ENCODE measurements at places on chromosomes 5 and 9. TPM values are rescaled to one million over a fixed set of nuclear protein-coding genes. Genes with fewer than 3 reads are reported as not detected.

- H3K27me3 ChIP-seq = no peaks in the 10 kb centered on the region
- no peaks in the 10 kb centered on the region for H3K4me1 ChIP-seq
- no peaks in the 10 kb centered on the region for H3K36me3 ChIP-seq
- no peak overlapping the region for H3K4me3 ChIP-seq
- DNase-seq = no peak
Observed at GRCh38 chr5:2256691-2257280, 374.1 kb upstream of the IRX4 start.

GRCh38 chr9:85941966-85942912, 1.3 kb downstream of the NAA35 start:
- peaks cover 40% of the 10 kb centered on the region for H3K36me3 ChIP-seq
- peaks cover 36% of the 10 kb centered on the region for H3K4me1 ChIP-seq
- peak overlapping the region; percentile 94 for H3K4me3 ChIP-seq
- no peaks in the 10 kb centered on the region for H3K27me3 ChIP-seq

DNA sequence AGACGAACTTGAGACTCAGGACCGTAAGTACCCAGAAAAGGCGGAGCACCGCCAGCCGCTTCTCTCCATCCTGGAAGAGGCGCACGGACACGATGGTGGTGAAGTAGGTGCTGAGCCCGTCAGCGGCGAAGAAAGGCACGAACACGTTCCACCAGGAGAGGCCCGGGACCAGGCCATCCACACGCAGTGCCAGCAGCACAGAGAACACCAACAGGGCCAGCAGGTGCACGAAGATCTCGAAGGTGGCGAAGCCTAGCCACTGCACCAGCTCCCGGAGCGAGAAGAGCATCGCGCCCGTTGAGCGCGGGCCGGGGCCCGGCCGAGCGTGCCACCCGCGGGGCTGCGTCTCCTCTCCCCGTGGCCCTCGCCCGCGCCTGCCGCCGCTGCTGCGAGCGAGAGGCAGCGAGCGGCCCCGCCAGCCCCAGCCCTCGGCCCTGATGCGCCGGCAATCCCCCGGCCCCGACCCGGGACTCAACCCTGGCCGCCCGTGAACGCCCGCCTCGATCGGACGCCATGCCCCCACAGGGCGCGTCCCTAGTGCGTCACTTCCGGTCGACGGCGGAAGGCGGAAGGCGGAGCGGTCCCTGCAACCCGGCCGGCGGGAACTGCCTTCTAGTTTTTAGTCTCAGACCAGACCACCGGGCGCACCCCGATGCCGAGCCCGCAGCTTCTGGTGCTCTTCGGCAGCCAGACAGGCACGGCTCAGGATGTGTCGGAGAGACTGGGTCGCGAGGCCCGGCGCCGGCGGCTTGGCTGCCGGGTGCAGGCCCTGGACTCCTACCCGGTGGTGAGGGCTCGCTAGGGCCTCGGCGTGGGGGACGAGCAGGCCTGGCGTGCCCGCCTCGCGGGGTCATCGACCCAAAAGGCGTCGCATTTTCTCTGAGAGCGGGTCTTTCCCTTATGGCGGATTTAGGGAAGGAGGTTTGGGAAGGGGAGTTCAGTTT, at the start of the genes NDOR1 and TMEM203:
NDOR1 (plus strand) TSS at position 575 of the 944 bp plus-strand sequence; CDS start at position 653, 78 bp downstream.
TMEM203 (minus strand) TSS at position 523 of the 944 bp plus-strand sequence; CDS start at position 289, 234 bp downstream.
- H3K27me3 ChIP-seq = no peaks in the 10 kb centered on the region
- peak; percentile 97 for DNase-seq
- H3K36me3 ChIP-seq = peaks cover 6% of the 10 kb centered on the region

DNA sequence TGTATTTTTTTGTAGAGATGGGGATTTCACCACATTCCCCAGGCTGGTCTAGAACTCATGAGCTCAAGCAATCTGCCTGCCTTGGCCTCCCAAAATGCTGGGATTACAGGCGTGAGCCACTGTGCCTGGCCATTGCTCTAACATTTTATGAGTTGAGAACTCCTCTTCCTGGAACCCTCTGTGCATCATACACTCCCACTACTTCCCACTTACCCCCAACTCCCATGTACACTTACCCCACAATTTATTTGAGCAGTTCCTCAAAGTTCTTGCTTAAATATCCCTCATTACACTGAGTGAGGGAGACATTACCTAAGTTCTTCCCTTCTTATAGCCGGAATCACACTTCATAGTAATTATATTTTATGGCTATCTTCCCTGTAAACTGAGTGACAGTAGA, 42.9 kb upstream of the GALNT10 start:
- no peak overlapping the region for H3K27ac ChIP-seq
- H3K27me3 ChIP-seq = no peaks in the 10 kb centered on the region
- H3K36me3 ChIP-seq = no peaks in the 10 kb centered on the region
- no peak for DNase-seq
- H3K4me1 ChIP-seq = no peaks in the 10 kb centered on the region
- H3K4me3 ChIP-seq = no peak overlapping the region

- H3K27ac ChIP-seq = no peak overlapping the region
- H3K27me3 ChIP-seq = no peaks in the 10 kb centered on the region
- DNase-seq = no peak
- no peaks in the 10 kb centered on the region for H3K36me3 ChIP-seq
- H3K4me1 ChIP-seq = peaks cover 36% of the 10 kb centered on the region
Observed at GRCh38 chr5:42991404-42992087, 48.6 kb downstream of the ANXA2R start.

GRCh38 chr5:103918668-103919367, 356.2 kb upstream of the NUDT12 start:
- H3K4me3 ChIP-seq = no peak overlapping the region
- H3K4me1 ChIP-seq = no peaks in the 10 kb centered on the region
- DNase-seq = no peak
- H3K27ac ChIP-seq = no peak overlapping the region
- no peaks in the 10 kb centered on the region for H3K27me3 ChIP-seq

GRCh38 chr5:160348080-160348479, 22.3 kb downstream of the C1QTNF2 start:
- H3K36me3 ChIP-seq = no peaks in the 10 kb centered on the region
- H3K27me3 ChIP-seq = no peaks in the 10 kb centered on the region
- no peak for DNase-seq
- no peaks in the 10 kb centered on the region for H3K4me1 ChIP-seq
- no peak overlapping the region for H3K4me3 ChIP-seq

- peak overlapping the region; percentile 81 for H3K4me3 ChIP-seq
Observed at GRCh38 chr9:130040984-130041647, 1.9 kb downstream of the FNBP1 start.

DNA sequence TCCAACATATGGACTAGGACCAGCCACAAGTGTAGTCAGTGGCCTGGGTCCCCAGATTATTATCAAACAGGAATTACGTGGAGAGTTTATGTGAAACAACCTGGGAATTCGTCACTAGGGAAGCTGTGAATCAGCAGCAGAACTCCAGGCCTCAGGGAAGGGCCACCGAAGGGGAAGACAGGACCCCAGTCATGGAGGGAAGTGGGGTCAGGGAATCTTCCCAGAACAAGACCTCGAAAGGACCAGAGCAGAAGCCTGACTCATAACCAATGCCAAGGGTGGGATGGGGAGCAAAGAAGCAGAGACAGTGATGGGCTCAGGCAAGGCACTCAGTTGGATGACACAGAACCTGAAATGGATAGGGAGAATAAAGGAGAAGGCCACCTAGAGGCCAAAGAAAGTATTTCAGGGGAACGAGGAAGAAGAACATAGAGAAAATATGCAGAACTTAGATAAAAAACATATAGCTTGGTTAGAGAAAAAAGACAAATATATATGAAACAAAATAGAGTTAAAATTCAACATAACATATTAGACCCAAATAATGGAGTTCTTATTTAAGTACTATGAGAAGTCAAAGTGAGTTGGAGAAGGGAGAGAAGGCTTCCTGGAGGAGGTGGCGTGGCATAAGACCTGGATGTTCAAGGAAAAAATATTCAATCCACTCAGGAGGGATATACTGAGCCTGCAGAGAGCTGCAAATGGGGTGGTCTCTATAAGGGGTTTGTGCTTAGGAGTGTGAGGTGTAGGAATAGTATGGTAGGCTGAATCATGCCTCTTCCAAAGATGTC, 66.7 kb upstream of the CAST start:
- H3K36me3 ChIP-seq = no peaks in the 10 kb centered on the region
- no peak overlapping the region for H3K4me3 ChIP-seq
- no peaks in the 10 kb centered on the region for H3K4me1 ChIP-seq
- no peak overlapping the region for H3K27ac ChIP-seq
- no peaks in the 10 kb centered on the region for H3K27me3 ChIP-seq
- peak; percentile 75 for DNase-seq

- no peaks in the 10 kb centered on the region for H3K4me1 ChIP-seq
- H3K27me3 ChIP-seq = no peaks in the 10 kb centered on the region
- H3K4me3 ChIP-seq = no peak overlapping the region
- H3K36me3 ChIP-seq = no peaks in the 10 kb centered on the region
- no peak overlapping the region for H3K27ac ChIP-seq
Observed at GRCh38 chr5:54915466-54916027, 69.8 kb downstream of the ESM1 start.

DNA sequence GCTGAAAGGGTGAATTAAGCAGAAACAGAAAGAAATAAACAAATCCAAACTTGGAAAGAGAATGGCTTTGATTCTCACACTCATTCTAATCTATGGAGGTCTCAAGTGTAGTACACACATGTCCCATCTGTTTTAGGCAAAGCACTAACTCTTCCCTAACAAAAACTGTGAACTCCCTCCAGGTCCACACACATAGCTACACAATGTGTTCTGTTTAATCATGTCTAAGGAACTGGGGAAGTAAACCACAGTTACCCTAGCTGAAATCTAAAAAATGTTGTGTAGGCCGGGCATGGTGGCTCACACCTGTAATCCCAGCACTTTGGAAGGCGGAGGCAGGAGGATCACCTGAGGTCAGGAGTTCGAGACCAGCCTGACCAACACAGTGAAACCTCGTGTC, 118.7 kb upstream of the FST start:
- no peak overlapping the region for H3K27ac ChIP-seq
- no peaks in the 10 kb centered on the region for H3K4me1 ChIP-seq

DNA sequence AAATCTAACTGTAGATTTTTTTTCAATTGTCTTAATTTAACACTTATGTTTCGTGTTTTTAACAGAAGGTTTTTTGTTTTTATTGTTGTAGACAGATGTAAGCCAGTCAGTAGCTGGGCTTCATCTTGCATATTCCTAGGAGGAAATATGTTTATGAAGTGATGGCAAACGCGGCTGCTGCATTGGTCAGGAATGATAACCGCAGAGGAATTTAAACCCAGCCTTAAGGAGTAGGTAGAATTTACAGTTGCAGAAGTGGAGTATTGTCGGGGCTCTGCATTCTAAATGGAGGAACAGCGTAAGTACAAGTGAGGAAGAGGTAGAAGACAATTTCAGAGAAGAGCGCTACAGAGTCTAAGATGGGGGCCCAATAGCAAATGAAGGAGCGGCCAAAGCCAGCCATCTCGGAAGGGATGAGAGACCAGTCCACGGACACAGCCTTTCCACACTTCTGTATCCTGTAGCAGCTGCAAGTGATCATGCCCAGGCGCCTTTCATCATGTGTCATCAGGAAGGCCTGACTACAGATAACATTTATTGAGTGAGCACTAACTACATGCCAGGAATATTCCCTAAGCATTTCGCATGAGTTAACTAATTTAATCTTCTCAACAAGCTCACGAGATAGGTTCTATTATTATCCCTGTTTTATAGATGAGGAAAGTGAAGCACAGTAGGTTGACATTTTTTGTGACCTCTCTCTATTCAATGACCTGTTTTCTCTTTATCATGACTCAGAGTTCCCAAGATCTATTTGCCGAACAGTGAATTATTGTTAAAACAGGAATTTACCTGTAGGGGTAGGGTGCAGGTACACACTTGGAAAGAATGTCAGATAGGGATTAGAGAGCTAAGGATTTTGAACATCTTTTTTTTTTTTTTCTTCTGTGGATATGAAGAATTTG, 38.1 kb downstream of the CMYA5 start:
- DNase-seq = no peak
- H3K27me3 ChIP-seq = no peaks in the 10 kb centered on the region
- no peaks in the 10 kb centered on the region for H3K36me3 ChIP-seq

- peaks cover 74% of the 10 kb centered on the region for H3K36me3 ChIP-seq
- no peak overlapping the region for H3K4me3 ChIP-seq
- H3K27me3 ChIP-seq = no peaks in the 10 kb centered on the region
- DNase-seq = no peak
- no peak overlapping the region for H3K27ac ChIP-seq
- H3K4me1 ChIP-seq = peaks cover 29% of the 10 kb centered on the region
Observed at GRCh38 chr5:67179697-67180361, 16.8 kb downstream of the CD180 start.

- H3K27me3 ChIP-seq = no peaks in the 10 kb centered on the region
- no peak overlapping the region for H3K27ac ChIP-seq
- H3K36me3 ChIP-seq = no peaks in the 10 kb centered on the region
- no peak overlapping the region for H3K4me3 ChIP-seq
Observed at GRCh38 chr9:36690412-36691168, 117.9 kb downstream of the MELK start.

- no peaks in the 10 kb centered on the region for H3K4me1 ChIP-seq
- no peak overlapping the region for H3K4me3 ChIP-seq
- H3K27ac ChIP-seq = no peak overlapping the region
- no peak for DNase-seq
- H3K27me3 ChIP-seq = no peaks in the 10 kb centered on the region
- H3K36me3 ChIP-seq = no peaks in the 10 kb centered on the region
Observed at GRCh38 chr9:7523426-7524043, 276.0 kb downstream of the DMAC1 start.

DNA sequence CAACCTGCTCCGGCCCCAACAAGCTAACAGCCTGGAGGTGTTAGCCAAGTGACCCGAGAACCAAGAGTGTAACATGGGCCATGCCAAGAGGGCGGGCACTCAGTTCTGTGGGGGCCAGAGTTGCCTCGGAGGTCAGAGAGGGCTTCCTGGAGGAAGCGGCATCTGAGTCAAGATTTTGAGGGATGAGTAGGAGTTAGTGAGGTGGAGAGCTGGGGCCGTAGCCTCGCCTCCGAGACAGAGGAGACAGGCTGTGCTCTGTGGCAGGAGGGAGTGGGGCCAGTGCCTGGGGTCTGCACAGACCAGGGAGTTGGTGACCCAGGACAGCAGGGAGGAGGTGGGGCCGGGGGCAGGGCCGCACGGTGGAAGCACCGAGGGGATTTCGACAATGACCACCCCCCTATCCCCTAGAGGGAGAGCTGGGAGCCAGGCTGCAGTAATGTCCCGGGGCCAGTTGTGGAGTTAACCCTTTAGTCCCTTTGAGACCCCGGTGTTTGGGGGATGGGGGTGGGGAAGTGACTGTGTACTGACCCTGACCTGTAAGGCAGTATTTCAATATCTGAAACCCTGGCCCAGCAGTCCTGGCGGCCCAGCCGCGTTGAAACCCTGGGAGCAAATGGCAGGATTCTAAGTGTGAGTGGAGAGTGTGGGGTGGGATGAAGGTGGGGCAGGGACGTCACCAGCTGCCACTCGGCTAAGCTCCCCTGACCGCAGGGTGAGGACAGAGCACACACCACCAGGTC, 148.7 kb upstream of the COL5A1 start:
- no peak overlapping the region for H3K27ac ChIP-seq
- H3K27me3 ChIP-seq = no peaks in the 10 kb centered on the region
- H3K4me1 ChIP-seq = no peaks in the 10 kb centered on the region
- H3K4me3 ChIP-seq = no peak overlapping the region

Gene KIF12
- total RNA-seq = not detected

Gene GTF2H2C
- total RNA-seq = 35.2 TPM

Gene SELENOP
- not detected for total RNA-seq

Gene SPATA31A3
- not detected for total RNA-seq

Gene ARL14EPL
- not detected for total RNA-seq

Gene MCIDAS
- 0.14 TPM for total RNA-seq

Gene HTR4
- total RNA-seq = not detected

Gene BTNL9
- total RNA-seq = not detected

Gene C9orf153
- not detected for total RNA-seq
